ENCODE measurements at places on chromosomes 7 and 10.

- DNase-seq, result no peak
Observed at GRCh38 chr7:151873402-151873965, 3.4 kb downstream of the PRKAG2 start.

- DNase-seq, result no peak
Observed at GRCh38 chr7:23369100-23369499, 70.0 kb downstream of the MALSU1 start.

- no peak for DNase-seq
Observed at GRCh38 chr7:124250297-124251034, 217.6 kb upstream of the TMEM229A start.

GRCh38 chr10:92298487-92298886 is 7.5 kb downstream of the MARCHF5 start:
- no peak for DNase-seq

DNA sequence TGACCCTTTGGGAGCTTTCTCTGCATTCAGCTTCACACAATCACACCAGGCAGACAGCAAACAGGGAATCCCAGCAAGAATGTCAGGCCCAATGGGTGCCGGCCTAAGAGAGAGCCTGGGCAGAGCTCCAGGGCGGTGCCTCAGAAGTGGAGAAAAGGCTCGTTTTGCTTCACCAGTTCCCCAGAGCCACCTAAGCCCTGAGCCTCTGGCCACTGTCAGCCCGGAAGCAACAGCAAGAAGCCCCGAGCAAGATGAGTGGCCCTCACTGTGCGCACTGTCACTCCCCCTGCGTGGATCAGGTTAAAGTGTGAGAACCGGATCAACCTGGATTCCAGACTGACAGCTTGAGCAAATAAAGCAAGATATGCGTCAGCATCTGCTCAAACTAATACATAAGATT is 14.7 kb downstream of the CNPY1 start:
- no peak for DNase-seq

GRCh38 chr7:133794479-133794878 is 332.7 kb upstream of the LRGUK start:
- no peak for DNase-seq

DNA sequence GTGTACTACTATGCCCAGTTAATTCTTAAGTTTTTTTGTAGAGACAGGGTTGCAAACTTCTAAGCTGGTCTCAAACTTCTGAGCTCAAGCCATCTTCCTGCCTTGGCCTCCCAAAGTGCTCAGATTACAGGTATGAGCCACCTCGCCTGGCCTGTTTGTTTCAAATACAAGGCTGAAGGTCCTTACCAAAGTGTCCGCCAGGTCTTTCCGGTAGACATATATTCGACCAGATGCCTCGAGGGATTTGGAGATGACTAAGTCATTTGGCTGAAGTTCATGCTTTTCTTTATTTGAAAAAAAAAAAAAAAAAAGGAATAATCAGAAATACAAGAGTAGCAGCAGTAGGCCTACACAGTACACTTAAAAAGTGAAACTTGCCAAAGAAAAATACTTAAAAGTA is 204.5 kb upstream of the CDCA7L start:
- DNase-seq, result no peak

- no peak for DNase-seq
Observed at GRCh38 chr7:138773817-138774216, 24.0 kb upstream of the TMEM213 start.

DNA sequence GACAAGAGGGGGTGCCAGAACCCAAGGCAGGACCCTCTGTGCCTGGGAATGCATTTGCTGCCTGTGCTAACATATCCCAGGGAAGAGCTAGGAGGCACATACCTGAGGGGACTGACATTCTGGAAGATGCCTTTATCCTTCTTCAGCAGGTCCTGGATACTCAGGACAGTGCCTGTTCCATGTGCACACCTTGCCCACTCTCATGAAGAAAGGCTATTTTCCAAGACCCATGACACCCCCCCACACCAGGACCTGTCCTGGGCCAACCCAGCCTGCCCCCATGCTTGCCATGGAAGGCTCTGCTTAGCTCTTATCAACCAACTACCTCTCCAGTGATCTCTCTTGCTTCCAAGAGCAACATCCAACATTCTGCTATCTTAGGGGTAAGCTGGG is 67.2 kb upstream of the CAMK2B start:
- DNase-seq, result no peak

DNA sequence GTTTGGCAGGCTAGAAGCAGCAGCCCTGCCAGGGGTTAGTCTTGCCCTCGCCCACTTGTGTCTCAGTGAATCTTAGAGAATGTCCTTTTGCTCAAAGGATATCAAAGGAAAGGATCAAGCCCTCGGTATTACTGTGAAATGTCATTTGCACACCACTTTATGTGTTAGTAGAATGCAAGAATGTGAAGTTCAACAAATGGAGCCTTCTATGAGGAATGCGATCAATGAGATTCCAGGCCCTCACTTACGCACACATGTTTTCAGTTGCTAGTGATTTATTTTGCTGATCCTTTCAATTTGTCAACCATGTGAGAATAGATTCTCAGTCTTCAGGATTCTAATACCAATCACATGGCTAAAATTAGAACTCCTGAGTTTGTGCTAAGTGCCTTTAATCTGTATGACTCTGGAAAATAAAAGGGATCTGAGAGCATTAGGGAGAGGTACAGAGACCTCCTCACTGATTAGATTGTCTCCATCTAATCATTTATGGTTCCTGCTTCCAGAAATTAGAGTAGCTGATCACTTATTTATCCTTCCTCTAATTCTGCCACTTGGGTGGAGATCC is 123.0 kb upstream of the SP4 start:
- DNase-seq, result no peak

- no peak for DNase-seq
Observed at GRCh38 chr10:43027331-43027955, 49.4 kb upstream of the RET start.

GRCh38 chr10:9895981-9896380 is 1121.7 kb upstream of the CELF2 start:
- no peak for DNase-seq

DNA sequence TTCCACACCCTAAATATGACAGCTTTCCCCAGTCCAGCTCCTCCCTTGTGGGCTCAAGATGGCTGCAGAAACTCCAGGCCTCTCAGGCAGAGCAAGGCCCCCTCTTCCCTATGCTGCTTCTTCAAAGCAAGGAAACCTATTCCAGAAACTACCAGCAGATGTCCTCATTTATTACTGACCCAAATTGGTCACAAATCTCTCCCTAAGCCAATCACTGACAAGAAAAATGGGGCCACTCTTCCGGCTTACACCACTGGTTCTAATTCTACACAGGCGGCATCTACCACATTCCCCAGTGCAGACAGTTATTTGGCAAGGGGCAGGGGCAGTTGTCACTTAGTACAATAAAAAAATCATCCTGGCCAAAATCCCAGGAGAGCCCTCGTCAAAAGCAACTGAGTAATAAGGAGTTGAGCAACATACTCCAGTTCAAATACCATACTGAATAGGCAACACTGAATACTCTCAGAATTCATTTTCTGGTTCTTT is 150.4 kb downstream of the SFMBT2 start:
- peak; percentile 61 for DNase-seq

GRCh38 chr10:109259293-109259692 is 664.0 kb downstream of the XPNPEP1 start:
- DNase-seq, result no peak

- DNase-seq, result no peak
Observed at GRCh38 chr10:84172467-84173356, 889 bp upstream of the GPR15LG start.

GRCh38 chr10:56928714-56929113 is 567.7 kb upstream of the ZWINT start:
- DNase-seq, result no peak

GRCh38 chr10:110372656-110373055 is 67.9 kb upstream of the SMNDC1 start:
- no peak for DNase-seq

- DNase-seq, result no peak
Observed at GRCh38 chr10:92970301-92971070, 90.1 kb upstream of the CYP26C1 start.

GRCh38 chr10:123249894-123250293 is 95.7 kb downstream of the BUB3 start:
- no peak for DNase-seq

GRCh38 chr10:50021646-50022045 is 33.4 kb downstream of the AGAP6 start:
- DNase-seq, result no peak

DNA sequence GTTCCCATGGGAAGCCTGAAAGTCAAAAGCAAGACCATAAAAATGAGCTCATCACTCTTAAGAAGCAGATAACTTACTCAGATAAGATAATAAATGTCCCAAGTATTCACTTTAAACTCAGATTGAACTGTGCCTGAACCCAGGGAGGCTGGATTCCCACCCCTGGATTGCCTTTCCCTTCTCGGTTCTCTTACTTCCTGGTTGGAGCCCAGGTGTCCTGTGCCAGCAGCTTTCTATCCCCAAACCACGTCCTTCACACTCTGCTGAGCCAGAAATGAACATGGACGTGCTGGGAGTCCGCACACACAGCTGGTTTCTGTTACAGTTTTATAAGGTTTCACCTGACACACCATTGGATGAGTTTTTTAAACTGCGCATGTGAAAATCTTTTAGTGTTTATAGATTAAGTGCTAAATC is 636.2 kb upstream of the IGFBP3 start:
- no peak for DNase-seq

GRCh38 chr7:72924386-72924732 is 536 bp upstream of the POM121 start:
- no peak for DNase-seq

DNA sequence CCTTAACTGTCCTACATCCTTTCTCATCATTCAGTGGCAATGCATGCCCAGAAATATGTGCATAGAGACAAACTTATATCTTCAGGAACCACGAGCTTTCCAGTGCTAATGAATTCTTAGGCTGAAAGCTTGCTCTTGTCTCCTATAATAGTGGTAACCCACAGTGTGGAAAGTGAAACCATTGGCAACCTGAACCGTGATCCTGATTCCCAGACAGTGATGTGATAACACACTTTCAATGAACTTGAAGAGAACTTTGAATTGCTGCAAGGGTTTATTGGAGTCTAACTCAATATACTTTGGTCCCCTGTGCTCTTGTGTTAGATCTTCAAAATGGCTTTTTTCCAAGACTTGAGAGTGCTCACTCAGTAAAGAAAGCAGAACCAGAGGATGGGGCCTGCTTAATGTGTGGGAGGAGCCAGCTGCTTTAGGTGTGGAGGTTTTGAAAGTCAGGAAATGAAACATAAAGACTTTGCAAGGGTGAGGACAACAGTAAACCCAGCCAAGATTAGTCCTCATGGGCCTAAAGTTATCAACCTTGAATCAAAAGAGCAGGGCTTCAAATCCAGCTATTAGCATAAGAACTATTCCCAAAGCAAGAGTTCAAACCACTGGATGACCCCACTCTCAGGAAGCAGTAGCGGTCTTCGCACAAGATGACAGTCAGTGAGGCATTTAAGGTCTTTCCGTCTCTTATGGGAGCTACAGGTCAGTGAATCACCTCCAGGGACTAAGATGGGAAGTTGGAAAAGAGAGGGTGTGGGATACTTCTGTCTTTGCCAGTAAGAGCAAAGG is 332.4 kb upstream of the NRP1 start:
- DNase-seq, result no peak

GRCh38 chr7:158657189-158657746 is 47.3 kb downstream of the NCAPG2 start:
- no peak for DNase-seq

GRCh38 chr7:8291397-8292141 is 29.6 kb upstream of the ICA1 start:
- no peak for DNase-seq

GRCh38 chr10:47037654-47038425 is 126.6 kb downstream of the PTPN20 start:
- no peak for DNase-seq

GRCh38 chr7:12162415-12163113 is 48.5 kb upstream of the TMEM106B start:
- DNase-seq, result no peak

DNA sequence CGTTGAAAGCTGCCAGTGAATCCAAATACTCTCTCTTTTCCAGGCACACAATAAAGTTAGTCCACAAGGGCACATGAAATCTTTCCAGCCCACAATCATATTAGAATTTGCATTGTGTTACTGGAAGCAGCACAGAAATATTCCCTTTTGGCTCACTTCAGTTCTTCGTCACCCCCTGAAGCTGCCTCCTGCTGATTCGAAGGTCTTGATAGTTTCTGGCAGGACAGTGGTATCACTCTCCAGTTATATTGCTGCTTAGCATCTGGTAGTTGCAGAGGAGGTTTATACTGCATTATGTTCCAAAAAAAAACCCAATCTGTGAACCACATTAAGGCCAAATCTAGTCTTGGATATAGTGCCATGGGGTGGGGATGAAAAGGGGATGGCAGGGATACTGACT is 253.2 kb downstream of the BICC1 start:
- DNase-seq, result no peak

DNA sequence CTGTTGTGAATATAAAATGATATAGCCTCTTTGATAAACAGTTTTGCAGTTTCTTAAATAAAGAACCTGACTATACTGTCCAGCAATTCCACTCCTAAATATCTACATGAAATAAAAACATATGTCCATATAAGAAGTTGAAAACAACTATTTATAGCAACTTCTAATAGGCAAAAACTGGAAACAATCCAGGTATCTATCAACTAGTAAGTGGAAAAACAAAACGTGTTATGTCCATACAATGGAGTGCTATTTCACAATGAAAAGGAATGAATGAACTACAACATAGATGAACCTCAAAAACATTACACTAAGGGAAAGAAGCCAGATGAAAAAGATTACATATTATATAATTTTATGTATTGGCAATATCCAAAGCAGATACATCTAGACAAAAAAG is 268.9 kb downstream of the CSTF2T start:
- DNase-seq, result no peak

DNA sequence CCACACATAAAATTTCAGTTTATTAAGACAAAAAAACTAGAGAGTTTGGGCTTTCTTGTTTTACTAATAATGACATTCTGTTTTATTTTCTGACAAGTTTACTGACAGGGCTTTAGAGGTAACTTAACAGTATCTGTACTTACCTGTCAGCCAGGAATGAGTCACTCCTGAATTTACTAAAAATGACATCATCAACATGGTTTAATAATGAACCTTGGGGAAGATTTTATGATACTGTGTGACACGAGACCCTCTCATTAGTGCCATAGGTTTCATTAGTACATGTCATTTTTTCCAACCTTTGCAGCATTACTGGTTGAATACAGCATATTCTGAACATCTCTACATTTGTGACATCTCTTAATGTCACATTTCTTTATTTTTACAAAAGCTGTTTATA is 131.1 kb downstream of the KCND2 start:
- no peak for DNase-seq

DNA sequence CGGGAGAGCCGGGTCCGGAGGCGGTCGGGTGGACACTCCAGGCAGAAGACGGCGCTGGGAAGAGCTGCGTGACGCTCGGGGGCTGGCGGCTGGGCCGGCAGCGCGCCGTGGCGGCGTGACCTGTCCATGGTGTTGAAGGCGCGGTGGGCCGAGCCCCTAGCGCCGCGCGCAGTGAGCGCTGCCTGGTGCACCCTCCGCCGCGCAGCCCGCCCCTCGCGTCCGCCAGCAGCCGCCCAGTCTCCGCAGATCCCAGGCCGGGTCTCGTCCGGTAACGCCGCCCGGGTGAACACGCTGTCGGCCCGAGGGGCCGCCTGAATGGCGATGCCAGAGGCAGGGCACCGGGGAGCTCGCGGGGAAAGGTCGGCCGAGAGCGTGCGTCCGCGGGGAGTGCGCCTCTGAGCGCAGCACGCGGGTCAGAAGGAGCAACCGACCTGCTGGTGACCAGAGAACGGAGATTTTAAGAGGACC is 657 bp upstream of the TMEM178B start:
- no peak for DNase-seq

All from Jurkat, Clone E6-1 (cell line).